ENCODE measurements at places on chromosomes 7 and 10. TPM values are rescaled to one million over a fixed set of nuclear protein-coding genes. Genes with fewer than 3 reads are reported as not detected.

PRKG1 gene
- total RNA-seq = not detected

CPN1 gene
- not detected for total RNA-seq

NCF1 gene
- total RNA-seq = 0.96 TPM

ZNF503 gene
- not detected for total RNA-seq

ABCC2 gene
- 2.2 TPM for total RNA-seq

LBX1 gene
- not detected for total RNA-seq

ETV1 gene
- not detected for total RNA-seq
